Psoas muscle (tissue), 8 donors: ENCODE measurements at places on chromosomes 1 and 21. TPM values are rescaled to one million over a fixed set of nuclear protein-coding genes. Genes with fewer than 3 reads are reported as not detected.
A peak's percentile ranks its signal among the peaks of the same experiment; 100 is the strongest.

Gene TEKT2
- not detected for total RNA-seq

Gene OLFML2B
- total RNA-seq = 5.0 TPM

Gene RAB3B
- 0.04 TPM for total RNA-seq

Gene CDKN2C
- 7.4 TPM for total RNA-seq

Gene ATAD3B
- 4.6 TPM for total RNA-seq

Gene COA7
- total RNA-seq = 29.1 TPM

Gene EPHB2
- total RNA-seq = 0.32 TPM

GRCh38 chr1:159939678-159940002 is 5.8 kb downstream of the IGSF9 start:
- DNase-seq = no peak

DNA sequence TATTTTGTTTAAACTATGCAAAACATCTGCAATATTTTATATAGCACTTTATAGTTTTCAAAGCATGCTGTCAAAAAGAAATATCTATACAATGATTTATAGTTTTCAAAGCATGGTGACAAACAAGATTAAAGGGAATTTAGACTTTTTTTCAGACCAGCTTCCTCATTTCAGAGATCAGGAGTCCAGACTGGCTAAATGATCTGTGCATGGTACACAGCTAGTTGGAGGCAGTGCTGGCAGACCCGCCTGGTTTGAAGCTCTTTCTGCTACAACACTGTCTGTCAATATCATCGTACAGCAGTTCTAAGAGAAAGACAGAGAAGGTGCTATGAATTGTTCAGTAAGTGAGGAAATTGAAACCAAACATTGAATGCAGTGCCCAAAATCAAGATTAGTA is 479.0 kb downstream of the PTBP2 start:
- DNase-seq = no peak

DNA sequence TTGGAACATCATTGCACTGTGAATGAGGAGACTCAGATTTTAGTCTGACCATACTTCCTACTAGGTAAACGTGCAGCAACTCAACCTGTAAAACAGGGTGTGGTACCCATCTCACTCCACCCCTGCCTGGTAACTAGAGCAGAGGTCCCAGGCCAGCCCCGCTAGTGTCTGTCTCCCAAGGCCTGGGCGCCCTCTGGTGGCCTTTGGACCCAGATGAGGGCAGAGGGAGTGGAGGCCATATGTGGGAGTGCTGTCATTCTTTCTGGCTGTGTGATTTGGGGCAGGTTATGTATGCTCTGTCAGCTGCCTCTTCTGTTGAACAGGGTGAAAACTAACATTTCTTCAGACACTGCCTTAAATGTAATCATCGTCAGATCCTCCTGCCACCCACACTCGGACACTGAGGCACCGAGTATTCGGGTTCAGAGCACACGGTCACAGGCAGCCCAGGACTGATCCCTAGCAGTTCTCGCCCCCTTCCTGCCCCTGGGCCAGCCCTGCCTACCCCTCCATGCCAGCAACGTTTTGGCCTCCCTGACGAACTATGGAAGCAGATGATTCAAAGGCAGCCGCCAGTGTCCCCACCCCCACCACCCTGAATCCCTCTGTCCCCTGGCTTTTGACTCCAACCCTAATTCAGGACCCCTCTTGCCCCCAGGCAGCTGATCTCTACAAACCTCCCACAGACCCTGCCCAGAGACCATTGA is 76.0 kb downstream of the CD247 start:
- DNase-seq = peak; percentile 91

DNA sequence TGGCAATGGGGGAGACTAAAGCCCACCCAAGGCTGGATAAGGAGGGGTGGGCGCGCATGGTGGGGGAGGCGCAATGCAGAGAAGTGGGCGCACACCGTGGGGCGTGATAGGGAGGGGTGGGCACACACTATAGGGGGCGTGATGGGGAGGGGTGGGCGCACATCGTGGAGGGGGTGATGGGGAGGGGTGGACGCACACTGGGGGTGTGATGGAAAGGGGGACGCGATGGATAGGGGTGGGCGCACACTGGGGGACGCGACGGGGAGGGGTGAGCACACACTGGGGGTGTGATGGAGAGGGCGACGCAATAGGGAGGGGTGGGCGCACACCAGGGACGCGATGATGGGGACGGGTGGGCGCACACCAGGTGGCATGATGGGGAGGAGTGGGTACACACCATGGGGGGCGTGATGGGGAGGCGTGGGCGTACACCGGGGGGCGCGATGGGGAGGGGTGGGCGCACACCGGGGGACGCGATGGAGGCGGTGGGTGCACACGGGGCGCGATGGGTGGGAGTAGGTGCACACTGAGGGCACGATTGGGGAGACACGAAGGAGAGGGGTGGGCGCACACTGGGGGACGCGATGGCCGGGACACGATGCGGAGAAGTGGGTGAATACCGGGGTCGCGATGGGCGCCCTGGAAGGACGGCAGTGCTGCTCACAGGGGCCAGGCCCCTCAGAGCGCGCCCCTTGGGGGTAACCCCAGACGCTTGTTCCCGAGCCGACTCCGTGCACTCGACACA is 929 bp downstream of the SUMO3 start:
- no peak for DNase-seq

- DNase-seq = no peak
Measured at GRCh38 chr1:86648255-86648654, 56.1 kb upstream of the SH3GLB1 start.

DNA sequence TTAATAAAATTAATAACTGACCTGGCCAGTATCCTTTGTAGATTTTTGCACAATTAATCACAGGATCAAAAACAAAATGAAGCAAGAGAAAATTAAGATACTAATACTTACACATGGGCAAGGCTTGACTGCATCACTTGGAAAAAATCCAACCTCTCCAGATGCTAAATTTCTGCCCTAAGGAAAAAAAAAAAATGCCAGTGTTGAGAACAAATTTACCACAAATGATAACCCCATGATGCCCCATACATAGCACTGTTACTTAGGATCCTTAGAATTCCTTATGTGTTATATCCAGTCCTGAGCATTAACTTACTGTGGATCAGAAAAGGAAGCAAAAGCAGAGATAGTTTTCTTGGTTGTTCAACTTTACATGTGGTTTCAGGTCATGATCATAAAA is 347.5 kb downstream of the VAV3 start:
- no peak for DNase-seq

DNA sequence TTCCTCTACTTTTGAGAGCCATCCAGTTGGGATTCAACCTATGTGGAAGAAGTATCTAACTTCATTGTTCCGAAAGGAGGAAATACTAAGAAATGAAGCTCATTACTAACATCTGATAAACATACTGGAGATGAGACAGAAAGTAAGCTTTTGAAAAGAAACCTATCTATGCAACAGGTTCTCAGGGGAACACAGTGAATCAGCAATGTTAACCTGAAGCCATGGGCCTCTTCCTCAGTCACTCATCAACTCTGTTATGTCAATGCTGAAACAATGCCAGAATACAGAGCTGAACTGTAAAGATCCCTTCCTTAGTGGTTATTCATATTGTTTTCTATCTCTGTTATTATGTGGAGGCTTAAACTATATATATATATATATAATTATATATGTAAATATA is 55.5 kb upstream of the ESRRG start:
- DNase-seq = no peak

DNA sequence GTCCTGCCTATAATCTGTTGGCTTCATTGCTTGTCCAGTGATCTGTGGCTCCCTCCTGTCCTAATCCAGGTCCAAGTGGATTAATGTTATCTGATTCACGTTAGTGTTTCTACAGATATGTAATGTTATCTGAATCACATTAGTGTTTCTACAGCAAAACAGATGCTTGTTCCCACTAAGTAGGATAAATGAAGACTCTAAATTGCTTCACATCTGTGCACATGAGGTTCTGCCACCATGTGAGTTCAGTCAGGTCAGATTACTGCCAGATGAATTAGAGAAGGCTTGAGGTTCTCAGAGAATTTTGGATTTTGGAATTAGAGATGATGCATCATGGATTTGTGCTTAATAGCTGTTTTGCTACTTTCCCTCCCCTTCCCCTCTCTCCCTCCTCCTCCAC is 13.2 kb downstream of the DISC1 start:
- no peak for DNase-seq

GRCh38 chr1:167774710-167775109 is 52.9 kb downstream of the MPZL1 start:
- no peak for DNase-seq

GRCh38 chr1:14372526-14372925 is 226.0 kb upstream of the KAZN start:
- DNase-seq = no peak

DNA sequence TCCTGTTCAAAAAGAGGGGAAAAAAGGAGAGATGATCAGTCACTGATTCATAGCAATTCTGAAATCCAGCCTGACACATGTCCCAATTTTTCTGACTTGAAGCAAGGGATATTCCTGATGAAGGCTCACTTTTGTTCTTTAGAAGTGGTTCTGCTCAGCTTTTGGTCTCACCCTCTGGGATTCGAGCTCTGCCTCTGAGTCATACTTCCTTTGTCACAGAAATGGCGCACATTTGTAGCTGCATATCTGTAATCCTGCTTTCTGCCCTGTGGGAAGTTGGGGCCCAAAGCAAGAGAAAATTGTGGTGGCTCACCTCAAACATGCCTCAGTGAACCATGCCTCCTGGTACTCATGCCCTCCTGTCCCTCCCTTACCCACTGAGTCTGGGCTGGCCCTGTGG is 22.3 kb upstream of the FAM78B start:
- no peak for DNase-seq

- no peak for DNase-seq
Measured at GRCh38 chr1:164678136-164678700, 119.2 kb downstream of the PBX1 start.

GRCh38 chr1:109113590-109114341 is at the start of gene ELAPOR1:
Gene ELAPOR1 (plus strand): TSS chr1:109114115. CDS start chr1:109114184, 69 bp downstream.
- DNase-seq = peak; percentile 61

DNA sequence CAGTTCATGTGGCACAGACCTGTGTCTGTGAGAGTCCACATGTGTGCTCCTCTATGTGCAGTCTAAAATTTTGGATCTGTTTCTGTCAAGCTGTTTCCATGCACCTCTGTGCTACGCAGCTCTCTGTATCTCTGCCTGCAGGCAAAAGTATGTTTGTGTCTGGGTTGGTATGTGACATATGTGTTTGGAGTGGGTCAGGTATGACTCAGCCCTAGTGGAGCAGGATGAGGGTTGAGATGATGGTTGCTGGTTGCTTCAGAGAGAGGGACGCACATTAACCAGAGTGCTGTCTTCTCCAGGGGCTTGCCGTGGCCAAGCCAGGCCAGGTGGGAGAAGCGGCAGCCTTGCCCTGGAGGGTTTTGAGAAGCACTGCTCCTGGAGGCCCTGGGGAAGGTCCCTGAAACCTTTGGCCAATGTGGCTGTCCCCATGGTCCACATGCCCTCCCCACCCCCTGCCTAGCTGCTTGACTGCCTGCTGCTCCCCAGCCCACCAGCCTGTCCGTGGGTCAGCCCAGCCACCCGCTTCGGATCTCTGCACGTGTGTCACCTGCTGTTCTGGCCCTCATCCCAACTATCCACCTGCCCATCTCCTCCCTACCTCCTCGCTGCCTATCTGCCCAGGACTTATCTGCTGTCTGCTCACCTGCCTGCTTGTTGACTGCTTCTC is 4.1 kb upstream of the EVA1B start:
- DNase-seq = no peak

- no peak for DNase-seq
Measured at GRCh38 chr21:25586326-25586725, 21.0 kb downstream of the MRPL39 start.
